Posterior cingulate gyrus (tissue), 11 donors: ENCODE measurements at places on chromosomes 7 and 10.

GRCh38 chr7:20458521-20458920 lies 127.8 kb downstream of the ITGB8 start:
- DNase-seq, result no peak

- DNase-seq, result no peak
Measured at GRCh38 chr10:29273478-29273877, 15.4 kb upstream of the LYZL1 start.

DNA sequence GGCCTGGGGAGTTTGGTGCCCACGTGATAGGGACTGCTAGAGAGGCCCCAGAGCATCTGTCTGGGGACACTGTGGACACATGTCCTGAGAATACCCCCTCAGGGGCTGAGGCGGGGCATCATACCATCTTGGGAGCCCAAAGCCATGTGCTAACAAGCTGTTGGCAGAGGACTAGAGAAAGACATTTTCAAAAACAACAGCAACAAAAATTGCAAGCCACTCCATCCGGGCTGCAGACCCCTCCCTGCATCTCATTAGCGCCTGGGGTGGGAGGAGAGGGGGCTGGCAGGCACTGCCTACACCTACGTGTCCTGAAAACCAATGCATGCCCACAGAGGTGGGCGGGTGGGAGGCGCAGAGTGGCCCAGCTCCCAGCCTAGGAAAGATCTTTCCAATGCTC lies 507.4 kb upstream of the PODXL start:
- DNase-seq, result no peak

GRCh38 chr10:34726862-34727261 lies 88.2 kb downstream of the PARD3 start:
- DNase-seq, result no peak

DNA sequence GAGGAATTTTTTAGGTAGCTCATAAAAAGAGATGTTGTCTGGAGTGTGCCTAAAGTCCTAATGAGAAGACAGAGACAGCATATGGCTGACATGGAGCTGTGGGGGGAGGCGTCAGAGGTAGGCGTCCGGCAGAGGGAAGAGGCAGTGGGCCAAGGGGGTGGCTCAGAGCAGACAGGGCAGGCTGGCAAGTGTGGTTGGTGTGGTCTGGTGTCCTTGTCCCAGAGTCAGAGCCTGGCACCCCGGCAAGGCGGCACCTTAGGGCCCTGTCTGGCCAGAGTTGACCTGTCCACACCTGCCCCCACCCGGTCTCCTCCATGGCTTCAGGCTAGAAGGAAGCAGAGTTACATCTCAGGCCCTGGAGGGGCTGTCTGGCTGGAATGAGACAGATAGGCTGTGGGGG lies 220.3 kb upstream of the ZNF32 start:
- DNase-seq, result no peak

DNA sequence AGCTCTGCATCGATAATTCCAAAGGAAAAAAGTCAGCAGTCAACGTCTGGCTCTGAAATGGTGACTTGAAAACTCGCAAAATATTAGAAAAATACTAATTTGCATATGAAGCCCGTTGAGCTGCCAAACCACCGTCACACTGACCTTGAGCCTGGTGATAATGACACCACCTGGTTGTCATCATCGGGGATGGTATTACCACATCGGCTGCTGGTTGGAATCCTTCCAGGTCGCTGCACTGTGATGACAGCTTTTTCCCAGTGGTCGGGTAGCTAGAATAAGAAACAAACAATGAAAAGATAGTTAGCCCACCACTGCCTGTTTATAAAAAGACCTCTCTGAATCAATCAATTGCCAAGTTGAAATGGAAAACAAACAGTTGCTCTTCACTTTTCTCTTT lies 41.6 kb downstream of the LAMB1 start:
- no peak for DNase-seq

DNA sequence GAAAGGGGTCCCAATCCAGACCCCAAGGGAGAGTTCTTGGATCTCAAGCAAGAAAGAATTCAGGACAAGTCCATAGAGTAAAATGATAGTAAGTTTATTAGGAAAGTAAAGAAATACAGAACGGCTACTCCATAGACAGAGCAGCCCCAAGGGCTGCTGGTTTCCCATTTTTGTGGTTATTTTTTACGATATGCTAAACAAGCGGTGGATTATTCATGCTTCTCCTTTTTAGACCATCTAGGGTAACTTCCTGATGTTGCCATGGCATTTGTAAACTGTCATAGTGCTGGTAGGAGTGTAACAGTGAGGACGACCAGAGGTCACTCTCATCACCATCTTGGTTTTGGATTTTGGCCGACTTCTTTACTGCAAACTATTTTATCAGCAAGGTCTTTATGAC lies 1033.4 kb downstream of the SORCS3 start:
- no peak for DNase-seq

- no peak for DNase-seq
Measured at GRCh38 chr10:69963835-69964710, 88.6 kb upstream of the MACROH2A2 start.

GRCh38 chr7:93739424-93739823 lies 151.1 kb downstream of the TFPI2 start:
- DNase-seq, result no peak

DNA sequence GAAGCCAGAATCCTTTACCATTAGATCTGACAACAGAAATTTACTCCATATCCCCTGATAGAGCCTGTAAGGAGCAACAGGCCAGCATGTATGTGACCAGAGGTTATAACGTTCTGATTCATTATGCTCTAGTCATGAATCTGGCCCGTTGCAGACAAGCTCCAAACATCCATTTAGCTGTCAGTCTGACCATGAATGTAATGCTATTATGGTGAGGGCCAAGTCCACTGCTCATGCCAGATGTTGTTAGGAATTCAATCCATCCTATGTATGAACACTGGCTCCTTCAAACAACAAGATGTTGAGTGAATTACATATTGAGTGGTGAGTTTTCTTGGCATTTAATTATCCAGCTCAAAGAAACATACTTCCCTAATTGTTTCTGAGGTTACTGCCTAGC lies 610.1 kb upstream of the ANKRD30A start:
- DNase-seq, result no peak

DNA sequence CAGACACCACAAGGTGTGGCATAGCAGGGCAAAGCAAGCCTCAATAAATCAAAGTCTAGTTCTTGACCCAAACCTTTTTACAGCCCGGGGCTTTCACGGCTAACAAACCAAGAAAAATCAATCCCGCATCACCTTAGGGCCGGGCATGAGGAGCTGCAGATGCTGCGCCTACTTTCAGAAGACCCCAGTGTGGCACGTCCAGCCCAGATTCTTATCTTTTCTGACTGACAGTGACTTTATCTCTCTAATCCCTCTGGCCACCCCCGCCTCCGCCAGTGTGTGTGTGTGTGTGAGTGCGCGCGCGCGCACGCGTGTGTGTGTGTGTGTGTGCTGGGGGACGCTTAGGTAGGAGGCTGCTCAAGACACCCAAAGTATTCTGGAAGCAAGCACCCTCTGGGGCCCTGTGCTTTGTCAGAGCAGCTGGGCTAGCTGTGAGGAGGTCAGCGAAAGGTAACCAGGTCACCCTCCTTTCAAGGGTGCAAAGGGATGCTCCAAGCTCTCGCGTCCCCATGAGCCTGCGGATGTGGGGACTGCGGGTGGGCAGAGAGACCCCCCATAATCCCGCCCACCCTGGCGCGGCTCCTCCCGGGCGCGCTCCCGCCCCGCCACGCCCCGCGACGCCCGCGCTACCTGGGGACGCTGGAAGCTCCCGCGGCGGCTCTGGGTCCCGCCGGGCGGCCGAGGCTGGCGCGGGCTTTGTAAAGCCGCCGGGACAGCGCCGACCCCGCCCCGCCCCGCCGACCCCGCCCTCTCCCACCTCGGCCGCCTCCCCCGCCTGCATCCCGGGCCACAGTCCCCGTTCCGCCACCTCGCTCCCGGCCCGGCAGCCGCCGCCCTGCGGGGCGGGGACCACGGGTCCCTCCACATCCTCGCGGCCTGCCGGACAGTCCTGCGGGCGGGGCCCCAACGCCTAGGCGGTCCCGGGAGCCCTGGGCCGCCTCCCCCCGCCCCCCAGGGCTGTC lies 57.1 kb upstream of the RHOBTB1 start:
- peak; percentile 91 for DNase-seq

- no peak for DNase-seq
Measured at GRCh38 chr7:25032774-25033743, 53.1 kb upstream of the OSBPL3 start.

DNA sequence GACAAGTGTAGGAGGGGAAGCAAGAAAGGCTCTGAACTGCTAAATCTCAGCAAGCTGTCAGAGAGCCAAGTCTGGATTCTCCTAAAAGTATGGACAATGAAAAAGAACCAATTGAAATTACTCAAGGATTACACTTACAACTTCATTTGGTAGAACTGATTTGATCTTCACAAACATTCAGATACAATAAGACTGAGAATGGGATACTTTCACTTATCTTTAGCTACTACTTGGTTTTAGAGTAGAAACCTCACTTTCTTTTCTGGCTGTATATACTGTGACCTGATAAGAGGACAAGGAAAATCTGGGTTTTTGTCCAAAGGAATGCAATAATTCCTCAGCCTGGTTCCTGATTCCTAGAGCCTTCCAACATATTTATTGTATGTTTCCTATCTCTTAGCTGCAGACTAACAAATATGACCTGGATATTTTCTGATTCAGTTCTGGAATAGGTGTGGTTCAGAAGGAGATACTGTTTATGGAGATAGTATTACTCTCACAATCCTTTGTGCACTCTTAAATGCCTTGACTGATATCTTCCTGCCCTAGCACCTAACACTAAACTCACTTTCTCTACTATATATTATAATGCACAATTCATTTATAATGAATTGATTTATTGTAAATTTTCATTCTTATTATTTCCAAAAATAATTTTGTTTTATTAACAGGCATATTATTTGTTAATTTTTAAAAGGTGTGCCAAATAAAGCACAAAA lies 7.3 kb downstream of the SEMA3A start:
- no peak for DNase-seq

DNA sequence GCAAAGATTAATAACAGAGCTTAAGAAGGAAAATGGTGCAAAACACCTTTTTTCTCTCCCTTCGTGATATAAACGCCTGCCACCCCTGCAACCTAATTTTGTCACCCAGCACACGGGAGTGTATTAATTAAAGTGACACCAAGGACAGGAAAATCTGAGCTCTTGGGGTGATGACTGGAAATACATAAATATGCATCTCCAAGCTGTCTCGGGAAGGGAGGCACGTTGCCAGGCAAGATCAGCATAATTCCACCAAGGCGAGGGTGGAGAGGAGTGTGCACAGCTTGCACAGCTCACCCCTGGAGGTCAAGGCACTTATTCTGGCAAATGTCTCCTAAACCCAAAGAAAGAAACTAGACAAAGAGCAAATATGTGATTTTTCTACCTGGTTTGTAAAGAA lies 700.9 kb downstream of the GRID1 start:
- DNase-seq, result no peak

GRCh38 chr7:50147951-50148808 lies 55.1 kb upstream of the ZPBP start:
- no peak for DNase-seq

DNA sequence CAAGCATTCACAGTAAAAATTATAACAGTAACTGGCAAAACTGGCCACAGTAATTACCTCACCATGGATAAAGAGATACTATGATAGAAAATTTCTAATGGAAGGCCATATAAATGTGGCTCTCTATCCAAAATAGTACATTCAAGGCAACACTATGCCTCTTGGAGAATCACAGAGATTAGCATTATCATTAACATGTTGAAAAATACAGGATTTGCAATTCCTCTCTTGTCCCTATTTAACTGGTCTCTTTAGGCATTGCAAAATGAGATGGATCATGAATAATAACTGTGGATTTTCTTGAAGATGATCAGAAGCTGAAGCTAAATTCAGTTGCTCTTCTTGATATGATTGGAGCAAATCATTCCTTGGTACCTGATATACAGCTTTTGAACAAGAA lies 100.8 kb upstream of the HGF start:
- no peak for DNase-seq

DNA sequence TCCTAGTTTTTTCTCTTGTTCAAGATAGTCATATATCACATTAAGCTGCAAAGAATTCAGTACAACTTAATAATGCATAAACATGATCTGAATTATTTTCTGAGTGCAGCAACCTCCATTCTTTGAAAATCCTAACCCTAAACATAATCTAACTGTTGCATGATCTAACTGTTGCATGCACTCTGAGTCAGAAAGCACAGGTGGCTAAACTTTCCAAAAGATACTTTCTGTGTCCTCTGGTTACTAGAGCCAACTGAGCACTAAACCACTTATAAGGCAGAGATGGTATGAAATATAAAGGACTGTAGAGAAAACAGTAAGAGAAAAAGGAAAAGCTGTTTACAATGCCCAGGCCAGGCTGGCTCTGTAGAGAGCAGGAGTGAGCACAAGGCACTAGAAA lies 23.0 kb upstream of the FAM133B start:
- no peak for DNase-seq

DNA sequence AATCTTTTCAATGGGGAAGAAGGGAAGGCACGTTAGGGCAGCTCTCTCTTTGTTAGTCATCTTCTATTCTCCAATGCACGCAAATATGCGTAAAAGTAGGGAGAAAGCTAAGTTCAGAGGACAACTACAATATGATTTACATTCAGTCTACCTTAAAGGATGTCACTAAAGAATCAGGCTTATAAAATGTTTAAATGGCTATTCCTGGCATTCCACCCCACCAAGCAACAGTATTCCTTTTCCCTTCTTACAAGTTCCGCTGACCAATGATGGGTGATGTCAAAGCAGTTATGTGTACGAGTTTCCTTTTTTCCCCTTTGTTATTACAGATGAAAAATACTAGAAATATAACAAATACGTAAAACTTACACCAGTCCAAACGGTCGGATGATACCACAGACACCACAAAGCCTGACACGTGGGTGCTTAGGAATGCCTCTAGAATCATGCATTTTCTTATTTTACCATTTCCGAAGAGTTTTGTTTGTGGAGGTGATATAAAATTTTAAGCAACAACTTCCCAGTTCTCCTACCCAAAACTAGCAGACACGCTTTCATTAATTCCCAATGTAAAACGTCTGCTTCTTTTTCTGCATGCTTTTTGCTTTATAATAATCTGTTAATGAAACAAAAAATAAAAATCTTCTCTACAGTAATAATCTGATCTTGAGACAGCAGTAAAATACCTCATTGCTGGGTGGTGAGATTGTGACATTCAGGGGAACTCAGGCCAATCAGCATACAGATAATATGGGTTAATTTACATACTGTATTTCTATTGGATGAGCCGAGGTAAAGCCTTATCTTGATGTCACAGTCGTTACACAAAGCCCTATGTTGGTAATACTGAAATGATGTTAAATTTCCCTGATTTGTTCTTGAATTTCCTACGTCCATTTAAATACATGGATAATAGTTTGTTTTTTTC lies 708 bp upstream of the GPR85 start:
- DNase-seq, result no peak
